Stomach (tissue), 19 donors: ENCODE measurements at places on chromosomes 5 and 9. TPM values are rescaled to one million over a fixed set of nuclear protein-coding genes. Genes with fewer than 3 reads are reported as not detected.

The CATSPER3 gene
- not detected for polyA plus RNA-seq

DNA sequence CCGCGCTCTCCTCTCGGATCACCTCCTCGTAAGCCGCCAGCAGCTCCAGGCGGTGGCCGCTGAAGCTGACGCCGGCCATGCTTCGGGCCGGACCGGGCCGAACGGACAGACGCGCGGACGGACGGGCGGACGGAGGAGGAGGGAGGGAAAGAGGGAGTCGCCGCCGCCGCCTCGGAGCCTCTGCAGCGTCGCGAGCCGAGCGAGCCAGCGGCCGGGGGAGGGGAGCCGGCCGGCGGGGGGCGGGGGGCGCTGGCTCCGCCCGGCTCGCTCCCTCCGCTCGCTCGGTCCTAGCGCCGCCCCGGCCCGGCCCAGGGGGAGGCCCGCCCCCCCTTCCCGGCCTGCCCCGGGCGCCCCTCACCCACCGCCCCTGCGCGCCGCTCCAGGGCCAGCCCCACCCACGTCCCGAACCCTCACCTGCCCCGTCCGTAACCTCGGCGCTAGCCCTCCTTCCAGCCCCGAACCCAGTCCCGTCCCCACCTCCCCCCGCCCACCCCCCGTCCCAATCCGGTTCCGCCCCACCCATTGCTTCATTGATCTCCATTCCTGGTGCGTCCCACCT, at the start of gene DBN1:
Gene DBN1, minus strand, starts transcription at position 192 of the 559 bp plus-strand sequence. Its CDS starts 113 bp downstream, at position 79.
- peak; percentile 91 for DNase-seq

GRCh38 chr5:42518595-42519221, 95.5 kb downstream of the GHR start:
- peak; percentile 65 for DNase-seq

DNA sequence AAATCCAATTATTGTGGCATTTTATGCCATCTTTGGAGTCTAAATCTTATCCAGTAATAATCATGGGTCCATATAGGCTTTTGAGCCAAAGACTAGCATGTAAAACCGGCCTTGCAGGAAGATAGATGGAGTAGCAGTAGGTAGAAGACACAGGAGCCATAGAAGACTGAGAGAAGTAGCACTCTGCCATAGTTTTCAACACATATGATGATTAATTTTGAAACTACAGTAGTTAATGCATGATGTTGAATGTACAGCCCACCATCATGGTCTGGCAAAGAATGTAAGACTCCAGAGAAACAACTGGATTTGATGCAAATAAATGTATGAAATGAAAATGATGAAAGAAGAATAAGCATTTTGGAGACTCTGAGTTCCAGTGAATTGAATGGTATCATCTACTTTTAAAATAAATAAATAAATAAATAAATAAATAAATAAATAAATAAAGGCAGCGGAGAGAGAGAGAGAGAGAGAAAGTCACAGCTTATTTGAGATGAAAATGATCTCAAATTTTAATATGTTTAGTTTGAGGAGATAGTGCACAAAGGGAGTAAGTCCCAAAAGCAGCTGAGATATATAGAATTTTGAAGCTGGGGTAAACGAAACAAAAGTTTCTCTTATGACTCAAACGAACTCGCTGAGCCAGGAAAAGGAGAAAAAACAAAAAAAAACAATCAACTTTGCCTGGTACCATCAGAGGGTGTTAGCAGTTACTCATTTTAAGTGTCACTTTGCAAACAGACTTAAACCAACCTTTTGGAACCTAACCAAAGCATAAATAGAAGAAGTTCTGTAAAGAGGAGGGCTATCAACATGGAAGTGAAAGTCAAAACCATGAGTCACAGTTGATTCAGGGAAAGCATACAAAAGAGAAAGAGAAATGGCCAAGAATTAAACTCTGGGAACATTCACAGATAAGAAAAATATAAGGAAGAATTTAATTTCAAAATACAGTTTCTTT, 388.7 kb downstream of the CETN3 start:
- no peak for DNase-seq

GRCh38 chr9:72200452-72200851, 51.2 kb downstream of the GDA start:
- no peak for DNase-seq
